ENCODE measurements at places on chromosomes 12 and 14.

GRCh38 chr12:44441155-44441554 is 435.0 kb downstream of the NELL2 start:
- no peak for DNase-seq

DNA sequence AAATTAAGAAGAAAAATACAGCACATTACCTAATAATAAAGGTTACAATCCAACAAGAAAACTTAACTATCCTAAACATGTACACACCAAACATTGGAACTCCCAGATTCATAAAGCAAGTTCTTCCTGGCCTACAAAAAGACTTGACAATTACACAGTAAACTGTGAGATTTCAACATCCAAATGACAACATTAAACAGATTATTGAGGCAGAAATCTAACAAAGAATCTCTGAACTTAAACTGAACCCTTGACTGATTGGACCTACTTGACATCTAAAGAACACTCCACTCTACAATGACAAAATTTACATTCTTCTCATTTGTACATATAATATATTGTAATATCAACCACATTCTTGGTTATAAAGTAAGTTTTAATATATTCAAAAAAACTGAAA is 1341.3 kb downstream of the LRFN5 start:
- no peak for DNase-seq

DNA sequence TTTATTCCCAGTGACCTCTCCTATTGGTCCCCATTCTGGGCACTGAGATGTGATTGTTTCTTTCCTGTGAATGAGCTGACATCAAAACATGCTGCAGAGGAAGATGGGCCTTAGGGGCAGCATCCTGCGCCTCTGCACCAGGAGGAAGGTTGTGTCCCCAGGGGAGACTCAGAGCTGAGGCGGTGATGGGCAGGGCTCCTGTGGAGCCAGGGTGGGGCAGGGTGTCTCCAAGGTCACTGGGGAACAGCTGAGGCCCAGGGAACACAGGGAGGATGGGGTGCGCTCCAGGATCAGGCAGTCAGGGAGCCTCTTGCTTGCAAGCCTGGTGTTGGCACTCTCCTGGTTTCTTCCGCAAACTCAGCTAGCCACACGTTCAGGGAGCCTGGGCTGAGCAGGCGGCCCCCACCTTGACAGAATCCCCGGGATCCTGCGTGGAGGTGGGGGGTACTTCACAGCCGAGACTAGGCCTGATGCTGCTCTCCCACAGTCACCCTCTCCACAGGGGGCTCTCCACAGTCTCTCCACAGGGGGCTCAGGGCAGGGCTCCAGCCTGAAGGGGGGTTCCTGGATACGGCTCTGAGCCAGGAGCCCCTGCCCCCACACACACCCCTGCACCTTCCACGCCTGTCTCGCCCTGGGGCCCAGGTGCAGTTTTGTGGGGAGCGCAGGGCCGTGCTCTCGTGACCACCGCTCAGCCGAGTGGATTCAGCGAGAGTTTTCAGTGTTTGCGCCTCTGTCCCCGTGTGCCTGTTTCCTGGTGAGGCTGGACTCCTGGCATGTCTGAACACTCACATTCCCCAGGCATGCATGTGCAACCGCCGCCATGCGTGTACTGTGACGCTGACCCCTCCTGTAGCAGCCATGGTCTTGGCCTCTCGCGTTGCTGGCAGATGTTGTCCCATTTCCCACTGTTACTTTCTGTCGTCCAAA is 264.7 kb downstream of the SEC23A start:
- DNase-seq = no peak

DNA sequence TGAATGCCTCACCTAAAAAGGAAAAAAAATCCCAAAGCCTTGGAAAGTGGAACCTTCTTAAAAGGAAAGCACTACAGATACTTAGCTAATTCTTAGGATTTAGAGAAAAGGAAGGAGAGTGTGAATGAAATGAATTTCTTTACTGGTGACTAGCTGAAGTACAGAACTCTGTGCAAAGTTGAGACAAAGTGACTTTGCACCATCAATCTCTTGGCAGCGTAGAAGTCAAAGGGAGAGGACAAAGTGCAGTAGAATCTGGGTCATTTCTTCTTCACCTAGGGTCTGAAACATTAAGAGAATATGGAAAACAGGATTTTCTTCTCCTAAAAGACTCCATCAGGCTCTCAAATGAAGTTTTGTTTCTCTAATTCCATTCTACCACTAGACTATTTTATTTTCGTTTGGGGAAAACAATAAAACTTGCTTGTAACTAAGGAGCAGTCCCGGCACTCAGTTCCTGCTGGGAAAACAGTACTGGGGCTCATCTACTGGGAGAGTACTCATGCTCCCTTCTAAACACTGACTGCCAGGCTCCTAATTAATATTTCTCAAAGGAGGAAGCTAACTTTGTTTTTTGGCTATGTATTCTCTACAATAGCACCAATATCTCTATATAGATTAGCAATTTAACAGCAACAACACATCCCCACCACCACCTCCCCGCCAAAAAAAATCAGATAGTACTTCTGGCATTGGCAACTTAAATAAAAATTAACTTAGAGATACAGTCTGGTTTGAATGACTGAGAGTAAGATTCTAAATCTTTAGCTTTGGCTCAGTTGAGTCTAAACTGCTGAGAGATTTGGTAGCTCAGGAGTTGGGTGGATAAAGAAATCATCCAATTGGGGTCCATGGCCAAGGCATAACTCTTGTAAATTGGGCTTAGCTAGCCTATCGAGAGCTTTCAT is 110.7 kb downstream of the SLC15A5 start:
- DNase-seq = no peak

DNA sequence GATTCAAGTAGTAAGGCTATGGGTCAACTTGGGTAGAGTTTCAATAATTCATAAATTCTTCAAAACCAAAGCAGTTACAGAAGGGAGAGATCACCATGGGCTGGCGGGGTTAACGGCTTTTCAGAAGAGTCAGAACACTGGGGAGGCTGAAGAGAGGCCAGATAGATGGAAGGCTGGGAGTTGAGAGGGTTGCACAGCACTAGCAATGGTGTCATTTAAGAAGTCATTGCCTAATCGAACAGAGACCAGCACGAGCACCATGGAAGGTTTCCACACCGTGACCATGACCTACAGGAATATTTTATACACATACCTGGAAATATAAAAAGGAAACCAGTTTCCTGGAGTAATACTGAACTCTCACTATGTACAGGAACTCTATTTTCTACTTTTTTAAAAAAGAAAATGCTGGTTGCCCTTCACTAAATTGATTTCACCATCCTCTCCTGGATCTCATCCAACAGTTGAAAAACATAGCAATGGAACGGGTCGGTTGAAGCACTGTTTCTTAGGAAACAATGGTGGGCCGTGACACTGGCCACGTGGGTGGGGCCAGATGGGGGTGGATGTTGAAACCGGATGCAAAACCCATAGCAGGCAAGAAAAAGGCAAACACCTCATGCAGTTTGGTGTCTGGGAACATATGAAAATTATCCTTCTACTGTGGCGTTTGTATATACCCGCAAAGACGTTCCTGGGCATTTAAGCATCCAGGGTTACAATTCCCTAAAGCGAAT is 38.0 kb upstream of the RIN3 start:
- DNase-seq = no peak

DNA sequence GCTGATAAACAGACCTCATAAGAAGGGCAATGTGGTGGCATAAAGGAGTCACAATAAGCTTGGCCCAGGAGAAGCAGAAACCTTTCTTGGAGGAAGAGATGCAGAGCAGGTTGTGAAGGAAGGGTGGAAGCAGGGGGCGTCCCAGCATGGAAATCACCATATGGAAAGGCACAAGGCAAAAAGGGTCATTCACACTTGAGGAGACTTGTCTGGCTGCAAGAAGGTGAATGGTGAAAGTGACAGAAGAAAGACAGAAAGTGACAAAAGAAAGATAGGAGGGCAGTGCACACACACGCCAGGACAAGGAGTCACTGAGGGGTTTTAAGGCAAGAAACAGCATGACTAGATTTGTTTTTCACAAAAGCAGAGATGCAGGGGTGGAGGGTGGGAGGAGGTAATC is 38.3 kb downstream of the GALNT4 start:
- no peak for DNase-seq

DNA sequence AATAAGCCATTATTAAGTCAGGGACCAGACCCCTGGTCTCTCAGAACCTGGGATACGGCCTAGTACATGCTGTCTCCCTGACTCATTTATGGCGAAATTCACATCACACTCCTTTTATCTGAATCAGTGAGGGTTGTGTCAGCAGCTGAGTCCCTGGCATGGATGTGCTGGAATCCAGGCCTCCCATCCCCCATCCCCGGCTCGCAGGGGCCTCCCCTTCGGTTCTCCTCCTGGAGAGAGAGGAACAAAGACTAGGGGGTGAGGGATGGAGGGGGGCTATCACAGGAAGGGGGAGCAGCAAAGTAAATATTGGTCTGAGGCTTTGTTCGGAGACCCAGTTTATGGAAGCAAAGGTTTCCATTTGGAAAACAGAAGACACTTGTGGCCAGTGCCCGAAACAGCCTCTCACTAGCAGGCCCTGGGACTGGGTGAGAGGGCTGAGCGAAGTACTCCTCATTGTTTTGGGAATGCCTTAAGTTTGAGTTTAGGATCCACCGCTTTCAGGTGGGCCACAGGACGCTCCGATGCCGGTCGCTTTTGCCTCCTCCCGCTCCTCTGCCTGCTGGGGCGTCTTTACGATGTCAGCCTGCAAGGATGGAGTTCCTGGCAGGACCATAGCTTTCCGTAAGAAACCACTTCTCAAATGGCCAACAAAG is 145.0 kb downstream of the PRKCH start:
- DNase-seq = peak; percentile 34

DNA sequence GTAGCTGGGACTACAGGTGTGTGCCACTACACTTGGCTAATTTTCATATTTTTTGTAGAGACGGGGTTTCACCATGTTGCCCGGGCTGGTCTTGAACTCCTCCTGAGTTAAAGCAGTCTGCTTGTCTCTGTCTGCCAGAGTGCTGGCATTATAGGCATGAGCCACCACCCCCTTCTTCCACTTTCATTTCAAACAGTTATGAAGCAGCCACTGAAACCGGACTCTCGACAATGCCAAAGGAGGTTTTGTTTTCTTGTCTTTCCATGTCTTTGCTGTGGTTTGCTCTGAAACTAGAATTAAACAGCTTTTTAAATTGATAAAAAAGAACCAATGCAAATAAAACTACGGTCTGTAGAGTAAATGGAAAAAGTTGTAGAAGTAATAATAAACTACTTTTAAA is 30.4 kb downstream of the RAP1B start:
- DNase-seq = no peak

GRCh38 chr14:37709419-37710195 is 114.2 kb downstream of the TTC6 start:
- no peak for DNase-seq

Measured in thoracic aorta (tissue), 2 donors.